Stimulated activated CD4-positive, alpha-beta T cell treated with anti-CD3 and anti-CD28 coated beads, TNF-alpha, amount 100 ng/mL, for 1 hour (primary cell): ENCODE measurements at places on chromosomes 11 and 22.

DNA sequence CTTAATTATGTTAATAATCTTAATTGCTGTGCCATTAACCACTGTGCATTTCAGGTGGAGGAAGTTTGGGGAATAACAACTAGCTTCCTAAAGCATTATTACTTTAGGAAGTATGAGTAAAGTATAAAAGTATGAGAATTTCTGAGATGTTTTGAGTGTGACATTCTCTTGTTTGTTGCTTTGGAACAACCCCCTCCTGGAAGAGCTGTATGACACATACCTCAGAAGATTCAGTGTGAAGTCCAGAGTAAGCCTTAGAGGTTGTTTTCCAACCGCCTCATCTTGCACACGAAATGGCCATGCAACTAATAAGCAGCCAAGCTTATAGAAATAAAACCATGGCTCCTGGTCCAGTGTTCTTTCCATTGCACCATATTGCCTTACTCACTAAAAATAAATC, 21.7 kb downstream of the CCDC81 start:
- no peak for DNase-seq

- peak; percentile 98 for DNase-seq
Observed at GRCh38 chr22:50469377-50470305, 5.2 kb downstream of the SBF1 start.

- DNase-seq, result no peak
Observed at GRCh38 chr11:28133146-28133545, 25.0 kb downstream of the METTL15 start.

DNA sequence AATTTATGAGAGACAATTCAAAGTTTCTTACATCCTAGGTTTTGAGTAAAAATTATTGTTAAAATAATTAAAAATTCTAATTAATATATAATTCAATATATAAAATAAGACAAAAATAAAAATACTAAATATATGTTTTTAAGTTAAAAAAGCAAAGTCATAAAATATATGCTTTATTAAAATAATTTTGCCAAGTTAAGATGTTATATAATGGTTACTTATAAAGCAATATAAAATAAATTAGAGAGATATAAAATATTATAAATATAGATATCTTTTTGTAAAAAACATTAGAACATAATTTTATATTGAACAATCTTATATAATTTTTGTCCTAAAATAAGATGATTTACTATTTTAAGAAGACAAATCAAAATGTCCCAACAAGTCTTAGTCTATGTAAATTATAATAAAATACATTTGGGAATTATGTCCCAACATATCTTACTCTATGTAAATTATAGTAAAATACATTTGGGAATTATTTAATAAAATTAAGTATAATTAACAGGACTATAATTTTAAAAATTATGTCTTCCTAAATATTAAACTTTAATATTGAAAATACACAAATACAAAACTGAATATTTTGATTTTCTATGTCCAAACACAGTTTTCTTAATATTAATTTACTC, 67.7 kb upstream of the TOP3B start:
- no peak for DNase-seq

DNA sequence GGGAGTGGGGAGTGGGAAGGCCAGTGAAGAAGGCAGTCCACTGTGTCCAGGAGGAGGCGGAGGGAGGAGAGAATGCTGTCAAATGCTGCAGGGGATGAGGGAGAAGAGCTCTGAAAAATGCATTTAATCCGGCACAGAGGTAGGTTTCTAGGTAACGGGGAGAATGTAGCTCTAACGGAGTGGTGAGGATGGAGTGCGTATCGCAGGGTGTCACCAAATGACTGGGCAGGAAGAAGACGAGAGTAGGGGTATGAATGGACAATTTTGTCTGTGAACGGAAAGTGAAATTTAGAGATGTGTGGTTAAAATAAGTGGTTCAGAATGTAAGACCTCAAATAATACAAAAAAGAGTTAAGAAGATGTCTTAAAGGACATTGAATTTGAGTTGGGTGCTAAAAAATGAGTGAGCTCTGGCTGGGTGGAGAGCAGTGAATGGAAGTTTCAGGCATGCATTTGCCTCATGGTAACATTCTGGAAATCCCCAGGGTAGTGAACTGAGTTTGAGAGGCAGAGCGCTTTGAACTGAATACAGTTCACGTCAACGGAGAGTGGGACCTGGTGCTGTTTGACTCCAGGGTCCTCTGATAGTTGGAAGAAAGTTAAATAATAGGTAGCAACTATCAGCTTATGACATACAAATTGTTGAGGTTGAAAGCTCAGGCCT, 81.3 kb upstream of the CADM1 start:
- DNase-seq, result no peak

- no peak for DNase-seq
Observed at GRCh38 chr11:3382613-3383285, 3.8 kb upstream of the ZNF195 start.

GRCh38 chr11:19072464-19072863, 11.9 kb upstream of the MRGPRX2 start:
- no peak for DNase-seq

GRCh38 chr11:117045956-117046355, 52.3 kb downstream of the SIK3 start:
- DNase-seq, result no peak

GRCh38 chr11:57599381-57599780, 1.9 kb downstream of the SERPING1 start:
- no peak for DNase-seq

- DNase-seq, result no peak
Observed at GRCh38 chr22:24416095-24416494, 11.3 kb upstream of the ADORA2A start.
